Stimulated activated CD4-positive, alpha-beta T cell treated with anti-CD3 and anti-CD28 coated beads, Interleukin-12 subunit alpha, Interleukin-12 subunit beta, amount 100 ng/mL, for 4 hours (primary cell): ENCODE measurements at places on chromosomes 4 and X.

GRCh38 chr4:12411072-12411471, 982.4 kb upstream of the HS3ST1 start:
- DNase-seq: no peak

DNA sequence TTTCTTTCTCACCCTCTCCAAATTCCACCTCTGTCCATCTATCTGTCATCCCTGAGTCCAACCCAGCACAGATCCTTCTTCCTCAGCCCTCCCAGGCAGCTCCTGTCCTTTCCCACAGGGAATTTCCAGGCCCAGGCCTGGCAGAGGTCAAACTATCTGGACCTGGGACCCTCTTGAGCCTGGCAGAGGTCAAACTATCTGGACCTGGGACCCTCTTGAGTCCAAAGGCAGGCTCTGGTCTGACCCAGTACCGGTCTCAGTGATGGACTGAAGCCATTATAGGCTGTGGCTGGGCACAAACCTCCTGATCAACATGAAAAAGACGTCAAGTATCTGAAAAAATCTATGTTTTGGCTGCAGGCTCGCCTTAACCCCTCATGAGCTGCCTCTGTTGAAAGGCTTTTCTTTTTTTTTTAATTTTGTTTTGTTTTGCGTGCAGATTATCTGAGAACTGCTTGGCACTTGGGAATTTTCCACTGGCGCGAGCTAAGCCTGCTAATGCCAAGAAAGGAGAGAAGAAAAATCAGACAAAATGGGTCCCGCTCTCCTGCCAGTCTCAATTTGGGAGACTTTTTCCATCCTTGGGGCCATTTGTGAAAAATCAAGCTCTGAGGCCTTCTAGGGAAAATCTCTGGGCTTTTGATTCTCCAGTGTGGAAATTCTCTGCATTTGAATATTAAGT, 31.2 kb downstream of the MSX1 start:
- no peak for DNase-seq

DNA sequence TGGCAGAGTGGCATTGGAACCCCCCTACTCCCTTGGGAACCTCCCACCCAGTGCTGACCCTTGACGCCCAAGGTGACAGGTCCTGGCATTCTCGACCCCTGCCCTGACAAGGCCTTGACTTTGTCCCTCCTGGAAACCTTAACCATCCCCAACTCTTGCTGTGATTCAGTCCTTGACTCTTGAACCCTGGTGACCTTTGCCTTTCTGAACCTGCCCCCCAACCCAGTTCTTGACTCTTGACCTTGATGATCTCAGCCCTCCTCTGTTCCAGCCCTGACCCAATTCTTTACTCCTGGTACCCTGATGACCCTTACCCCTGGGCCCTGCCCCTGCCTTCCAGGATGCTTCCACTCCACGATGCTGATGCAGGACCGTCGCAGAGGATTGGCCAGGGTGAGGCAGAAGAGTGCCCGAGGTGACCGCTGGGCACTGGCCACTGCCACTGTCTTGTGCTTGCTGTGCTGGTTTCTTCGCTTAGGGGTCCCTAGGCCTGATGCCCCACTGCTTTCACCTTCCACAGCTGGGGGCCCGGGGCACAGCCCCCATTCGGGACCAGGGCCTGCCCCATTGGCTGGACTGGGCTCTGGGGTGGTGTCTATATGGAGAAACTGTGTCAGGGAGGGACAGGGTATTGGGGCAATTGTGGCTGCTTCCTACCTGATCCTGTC, 1.7 kb downstream of the CACNA1F start:
- DNase-seq: no peak

- DNase-seq: no peak
These were observed 15.4 kb downstream of the STX18 start for GRCh38 chr4:4526401-4526800.

DNA sequence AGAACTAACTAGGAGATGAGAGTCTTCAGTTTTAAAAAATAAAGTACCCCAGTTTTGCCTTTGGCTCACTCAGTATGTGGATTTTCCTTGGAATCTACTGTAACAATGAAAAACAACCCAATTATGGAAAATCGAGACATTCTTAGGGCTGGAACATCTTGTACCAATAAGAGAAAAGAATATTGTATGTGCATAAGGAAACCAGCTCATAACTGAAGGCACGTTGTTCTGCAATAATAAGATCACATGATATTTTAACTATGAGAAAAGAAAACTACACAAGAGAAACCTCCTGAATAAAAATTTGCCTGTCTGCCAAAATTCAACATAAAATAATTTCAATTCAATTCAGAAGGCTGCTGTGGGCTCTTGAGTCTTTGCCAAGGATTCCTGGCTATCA, 261.8 kb upstream of the EDNRA start:
- no peak for DNase-seq

GRCh38 chr4:99815597-99816011, 1.0 kb upstream of the DAPP1 start:
- DNase-seq: no peak

DNA sequence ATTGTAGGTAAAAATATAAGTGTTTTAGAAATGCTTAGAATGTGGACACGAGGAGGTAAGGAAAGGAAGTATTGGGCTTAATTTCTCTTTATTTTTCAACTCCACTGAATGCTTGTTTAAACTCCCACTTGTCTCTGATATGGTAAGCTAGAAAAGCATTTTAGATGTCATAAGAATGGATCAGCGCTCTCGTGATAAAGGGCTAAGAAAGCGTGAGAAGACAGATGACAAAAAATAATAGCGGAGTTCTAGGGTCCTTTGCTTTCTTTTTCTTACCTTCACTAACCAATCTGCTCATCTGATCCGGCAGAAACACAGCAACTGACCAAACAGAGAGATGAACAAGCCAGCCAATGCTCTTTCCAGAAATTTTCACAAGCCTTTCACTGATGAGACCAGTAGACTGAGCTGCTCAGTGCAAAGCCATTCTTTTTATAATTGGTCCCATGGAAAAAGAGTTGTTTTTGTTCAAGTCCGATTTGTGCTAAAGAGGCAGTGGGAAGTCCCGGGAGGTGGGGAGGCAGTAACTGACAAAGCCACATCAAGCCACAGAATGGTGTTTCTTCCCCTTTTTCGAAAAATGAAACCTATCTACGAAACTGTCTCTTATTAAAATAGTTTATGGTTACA, at the start of gene TASL:
Gene TASL, minus strand, starts transcription at position 405 of the 630 bp plus-strand sequence. CDS start 17,411 bp downstream, outside the sequence.
- peak; percentile 5 for DNase-seq

- no peak for DNase-seq
These were observed 1254.6 kb downstream of the PCDH18 start for GRCh38 chr4:136277741-136278140.

DNA sequence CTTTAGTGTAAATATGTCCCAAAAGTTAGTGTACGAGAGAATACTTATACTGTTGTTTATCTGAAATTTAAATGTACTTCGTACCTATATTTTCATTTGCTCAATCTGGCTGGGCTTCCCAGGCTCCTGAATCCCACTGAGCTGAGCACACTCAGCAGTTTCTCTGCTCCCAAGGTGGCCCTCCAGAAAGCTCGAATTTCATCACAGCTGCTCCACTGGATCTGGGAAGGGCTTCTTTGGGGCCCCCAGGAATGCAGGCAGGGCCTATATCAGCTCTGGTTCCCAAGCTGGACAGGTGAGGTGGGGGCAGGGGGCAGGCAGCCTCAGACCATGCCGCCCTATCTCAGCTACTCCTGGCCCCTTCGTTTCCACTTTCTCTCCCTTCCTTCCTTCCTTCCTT, 1.5 kb upstream of the FATE1 start:
- no peak for DNase-seq

DNA sequence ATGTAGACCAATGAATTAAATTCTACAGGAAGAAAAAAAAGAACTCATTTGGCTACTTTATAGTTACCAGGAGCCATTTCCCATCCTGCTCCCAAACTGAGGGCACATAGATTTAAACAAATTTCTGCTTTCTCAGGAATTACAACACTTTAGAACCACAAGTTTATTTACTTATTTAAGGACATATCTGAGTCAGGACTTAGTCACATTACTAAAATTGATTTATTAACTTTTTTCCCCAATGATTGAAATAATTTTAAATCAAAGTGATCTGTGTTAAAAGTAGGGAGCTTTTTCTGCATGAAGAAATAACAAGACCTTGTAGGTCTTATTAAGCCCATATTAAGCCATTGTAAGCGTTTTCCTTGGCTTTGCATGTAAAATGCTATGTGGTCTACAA, 291.0 kb upstream of the HAND2 start:
- no peak for DNase-seq

DNA sequence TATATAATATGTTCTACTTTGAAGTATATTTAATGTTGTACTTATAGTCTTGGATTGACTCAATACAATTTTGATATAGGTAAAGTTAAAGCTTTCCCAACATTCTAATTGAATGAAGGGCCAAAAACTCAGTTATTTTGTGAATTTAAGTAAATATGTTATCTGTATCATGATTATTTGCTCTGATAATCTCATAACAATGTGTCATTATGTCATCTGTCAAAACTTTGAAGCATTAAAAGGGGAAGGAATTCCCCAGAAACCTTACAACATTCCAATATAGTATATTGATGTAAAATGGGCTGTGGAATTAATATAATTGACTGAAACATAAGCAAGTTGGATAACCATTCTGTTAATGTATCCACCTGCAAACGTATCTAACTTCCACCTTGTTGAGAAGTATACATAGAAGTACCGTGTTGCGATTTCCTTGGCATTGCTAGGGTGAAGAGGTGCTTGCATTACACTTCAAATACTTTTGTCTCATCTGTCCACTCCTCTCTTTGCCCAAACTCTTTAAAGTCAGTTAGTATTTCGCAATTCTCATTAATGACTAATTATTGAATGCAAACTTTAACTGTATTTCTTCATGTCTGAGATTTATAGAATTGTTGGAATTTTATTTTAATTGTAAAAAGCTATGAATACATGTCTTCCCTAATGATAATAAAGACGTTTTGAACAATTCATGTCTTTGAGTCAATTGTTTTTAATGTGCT, 1982.1 kb upstream of the ADGRL3 start:
- no peak for DNase-seq

DNA sequence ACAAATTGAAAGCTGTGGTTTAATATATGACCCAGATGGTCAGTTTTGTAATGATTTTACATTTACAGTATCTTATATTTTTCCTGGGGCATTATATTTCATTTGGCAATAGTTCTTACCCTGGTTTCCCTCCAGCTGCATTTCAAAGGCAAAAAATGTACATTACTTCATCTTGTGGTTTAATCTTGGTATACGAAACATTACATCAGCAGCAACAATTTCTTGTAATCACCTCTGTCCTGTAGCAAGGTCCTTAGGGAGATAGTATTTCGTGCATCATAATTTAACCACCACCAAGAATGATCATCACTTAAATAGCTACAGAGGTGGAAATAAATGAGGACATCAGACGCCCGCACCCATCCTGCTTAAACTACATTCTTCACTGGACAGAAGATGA, 48.8 kb downstream of the HS6ST2 start:
- no peak for DNase-seq

DNA sequence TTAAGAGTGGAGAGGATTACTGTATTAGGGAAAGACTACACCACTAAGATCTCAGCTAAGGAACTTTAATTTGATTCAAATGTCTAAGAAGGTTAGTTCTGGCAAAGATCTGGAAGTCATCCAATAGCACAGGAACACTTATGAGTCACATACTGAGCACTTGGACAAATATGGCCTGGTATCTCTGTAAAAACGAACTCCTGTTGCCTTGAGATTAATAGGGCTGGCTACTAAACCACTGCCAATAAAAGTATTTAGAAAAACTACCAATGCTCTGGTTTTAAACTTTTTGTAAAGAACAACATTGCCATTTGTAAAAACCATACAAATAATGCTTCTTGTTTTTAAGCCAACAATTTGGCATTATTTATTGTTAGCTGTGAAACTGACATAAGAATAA, 70.5 kb downstream of the SEC24D start:
- DNase-seq: no peak
